ENCODE measurements at places on chromosomes 2 and 18. TPM values are rescaled to one million over a fixed set of nuclear protein-coding genes. Genes with fewer than 3 reads are reported as not detected.

ASB18 gene
- total RNA-seq: under 0.01 TPM

SERPINB2 gene
- total RNA-seq: not detected

C2orf68 gene
- total RNA-seq: 16.9 TPM

SLC35F5 gene
- 102 TPM for total RNA-seq

NXPH2 gene
- total RNA-seq: not detected

TCF23 gene
- total RNA-seq: not detected

LGALSL gene
- 3.7 TPM for total RNA-seq

C1GALT1C1L gene
- 0.17 TPM for total RNA-seq

IMPA2 gene
- total RNA-seq: 7.5 TPM

SKOR2 gene
- not detected for total RNA-seq

SPATA3 gene
- total RNA-seq: not detected

MREG gene
- 3.9 TPM for total RNA-seq

ALPI gene
- not detected for total RNA-seq
